CD4-positive, alpha-beta T cell treated with Interleukin-2 at 100 ng/mL for 4 hours (primary cell): ENCODE measurements at places on chromosomes 7 and 10.

- DNase-seq = no peak
Observed at GRCh38 chr7:7567898-7568531, 1.3 kb downstream of the MIOS start.

- DNase-seq = no peak
Observed at GRCh38 chr7:101819183-101819582, 1.8 kb downstream of the CUX1 start.

DNA sequence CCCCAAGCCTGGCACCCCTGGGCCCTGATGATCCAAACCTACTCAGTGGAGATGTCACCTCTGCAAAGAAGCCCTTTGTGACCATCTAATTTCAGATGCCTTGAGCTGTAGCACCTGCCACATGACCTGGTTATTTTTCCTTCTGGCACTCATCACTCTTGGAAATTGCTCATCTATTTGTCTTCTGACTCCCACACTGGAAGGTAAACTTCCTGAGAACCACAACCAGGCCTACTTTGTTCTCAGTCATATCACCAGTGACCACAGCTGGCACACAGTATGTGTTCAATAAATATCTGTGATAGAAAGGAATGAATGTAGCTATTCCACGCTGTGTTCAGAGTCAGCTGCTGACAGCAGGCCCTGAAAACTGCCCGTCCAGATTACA, 97.1 kb downstream of the SH3PXD2A start:
- DNase-seq = no peak

- peak; percentile 40 for DNase-seq
Observed at GRCh38 chr7:23680414-23681405, 711 bp downstream of the FAM221A start.

DNA sequence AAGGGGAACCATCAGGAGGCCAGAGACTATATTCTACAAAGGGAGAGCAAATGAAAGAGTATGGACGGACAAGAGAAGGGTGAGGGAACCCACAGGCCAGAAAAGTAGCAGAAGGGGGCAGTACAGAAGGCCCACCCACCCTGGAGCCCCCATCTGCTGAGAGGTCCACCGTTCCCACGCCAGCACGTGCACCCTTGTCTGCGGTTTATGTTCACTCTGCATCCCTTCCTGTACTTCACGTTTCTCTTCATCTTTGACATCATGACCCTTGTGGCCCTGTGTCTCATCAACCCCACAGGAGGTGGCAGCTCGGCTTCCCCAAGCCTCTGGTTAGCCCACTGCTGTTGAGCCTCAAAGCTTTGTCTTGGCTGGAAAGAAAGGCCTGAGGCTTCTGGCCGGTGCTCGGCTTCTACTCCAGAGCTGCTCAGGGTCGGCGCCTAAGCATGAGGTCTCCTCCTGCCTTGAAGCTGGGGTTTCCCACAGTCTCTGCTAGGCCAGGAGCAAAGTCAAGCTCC, 138.0 kb downstream of the DLG5 start:
- no peak for DNase-seq

GRCh38 chr10:95388109-95388471, 97.3 kb upstream of the PDLIM1 start:
- no peak for DNase-seq

DNA sequence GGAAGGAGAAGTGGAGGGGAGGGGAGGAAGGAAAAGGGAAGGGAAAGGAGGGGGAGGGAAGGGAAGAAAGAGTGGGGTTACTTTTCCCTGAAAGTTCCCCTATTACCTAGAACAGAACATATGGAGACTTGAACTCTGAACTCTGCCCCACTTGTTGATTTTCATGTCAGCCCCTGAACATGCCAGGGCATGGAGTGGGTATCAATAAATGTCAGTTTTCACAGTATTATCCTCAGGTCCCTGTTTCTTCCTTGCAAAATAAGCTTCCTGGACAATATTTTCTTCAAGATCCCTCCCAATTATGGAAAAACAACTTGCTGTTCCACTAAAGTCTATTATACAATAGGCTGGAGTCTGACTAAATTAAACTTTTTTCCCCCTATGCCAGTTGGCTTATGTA, 46.9 kb upstream of the LYZL1 start:
- DNase-seq = no peak

DNA sequence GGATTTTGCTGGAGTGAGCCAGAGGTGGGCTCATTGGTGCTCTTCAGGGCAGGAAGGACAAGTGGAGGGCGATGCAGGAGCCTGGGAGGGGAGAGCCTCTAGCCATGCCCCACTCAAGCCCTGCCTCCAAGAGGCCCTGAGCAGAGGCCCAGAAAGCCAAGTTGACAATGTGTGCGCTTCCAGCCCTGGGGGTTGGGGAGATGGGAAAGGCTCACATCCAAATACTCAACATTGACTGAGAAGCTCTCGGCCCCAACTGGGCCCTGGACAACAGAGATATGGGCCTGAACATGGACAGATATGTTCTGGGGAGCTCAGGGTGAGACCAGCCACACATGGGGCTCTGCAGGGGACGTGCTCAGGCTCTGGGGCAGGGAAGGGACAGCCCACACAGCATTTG, 39.0 kb downstream of the FRMPD2 start:
- no peak for DNase-seq

GRCh38 chr10:30774261-30774660, 144.7 kb upstream of the LYZL2 start:
- no peak for DNase-seq

GRCh38 chr7:30671793-30672465, 10.3 kb downstream of the CRHR2 start:
- DNase-seq = no peak

DNA sequence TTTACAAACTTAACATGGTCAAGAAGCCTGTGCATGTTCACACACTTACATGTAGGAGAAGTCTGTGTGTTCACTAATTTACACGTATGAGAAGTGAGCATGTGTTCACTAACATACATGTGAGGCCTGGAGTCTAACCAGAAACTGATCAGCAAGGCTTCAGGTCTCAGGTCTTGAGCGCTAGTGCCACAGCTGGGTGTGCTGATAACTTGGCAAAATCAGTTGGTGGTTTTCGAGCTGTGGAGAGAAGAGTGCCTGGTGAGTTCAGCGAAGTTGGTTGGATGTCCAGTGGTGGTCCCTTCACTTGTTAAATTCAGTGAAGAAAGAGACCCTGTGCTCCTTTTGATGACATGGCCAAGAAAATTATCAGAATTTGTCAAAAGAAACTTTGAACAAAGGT, 98.7 kb downstream of the CELF2 start:
- DNase-seq = no peak

GRCh38 chr7:44380831-44381493, 55.6 kb upstream of the CAMK2B start:
- no peak for DNase-seq

GRCh38 chr10:33329178-33329577, 5.3 kb downstream of the NRP1 start:
- no peak for DNase-seq

DNA sequence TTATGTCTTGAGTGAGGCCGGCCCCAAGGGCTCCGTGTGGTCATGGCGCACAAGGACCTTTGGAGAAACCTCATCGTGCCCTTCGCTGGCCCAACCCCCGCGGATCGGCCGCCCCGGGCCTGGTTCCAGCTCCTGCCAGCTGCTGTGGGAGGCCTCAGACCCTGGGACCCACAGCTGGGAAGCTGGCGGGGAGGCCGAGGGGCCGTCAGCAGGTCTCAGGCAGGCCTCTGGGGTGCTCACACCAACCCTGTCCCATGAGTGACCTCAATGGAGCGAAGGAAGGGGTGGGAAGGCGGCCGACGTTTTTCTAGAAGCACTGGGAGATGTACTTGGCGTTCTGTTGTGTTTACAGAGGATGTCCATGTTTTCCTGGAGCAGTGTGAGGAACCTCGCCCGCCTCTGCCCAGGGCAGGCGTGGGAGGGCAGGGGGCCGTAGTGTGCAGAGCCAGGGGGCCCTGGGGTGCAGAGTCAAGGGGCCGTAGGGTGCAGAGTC, 18.6 kb upstream of the ADGRA1 start:
- DNase-seq = no peak

GRCh38 chr7:21368317-21368716, 59.6 kb upstream of the SP4 start:
- no peak for DNase-seq

GRCh38 chr7:105699568-105700236, 118.4 kb upstream of the EFCAB10 start:
- DNase-seq = no peak

DNA sequence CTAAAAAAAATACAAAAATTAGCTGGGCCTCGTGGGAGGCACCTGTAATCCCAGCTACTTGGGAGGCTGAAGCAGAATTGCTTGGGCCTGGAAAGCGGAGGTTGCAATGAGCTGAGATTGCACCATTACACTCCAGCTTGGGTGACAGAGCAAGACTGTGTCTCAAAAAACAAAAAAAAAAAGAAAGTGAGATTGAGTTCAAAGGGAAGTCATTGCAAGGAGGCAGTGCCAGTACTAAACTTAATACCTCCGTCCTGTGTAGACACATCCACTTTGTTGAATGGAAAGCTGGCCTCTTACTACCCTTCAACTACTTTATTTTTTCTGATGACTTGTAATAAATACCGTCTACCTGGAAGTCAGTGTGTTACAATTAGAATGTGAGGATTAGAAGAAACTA, 31.0 kb downstream of the AHCYL2 start:
- DNase-seq = no peak

DNA sequence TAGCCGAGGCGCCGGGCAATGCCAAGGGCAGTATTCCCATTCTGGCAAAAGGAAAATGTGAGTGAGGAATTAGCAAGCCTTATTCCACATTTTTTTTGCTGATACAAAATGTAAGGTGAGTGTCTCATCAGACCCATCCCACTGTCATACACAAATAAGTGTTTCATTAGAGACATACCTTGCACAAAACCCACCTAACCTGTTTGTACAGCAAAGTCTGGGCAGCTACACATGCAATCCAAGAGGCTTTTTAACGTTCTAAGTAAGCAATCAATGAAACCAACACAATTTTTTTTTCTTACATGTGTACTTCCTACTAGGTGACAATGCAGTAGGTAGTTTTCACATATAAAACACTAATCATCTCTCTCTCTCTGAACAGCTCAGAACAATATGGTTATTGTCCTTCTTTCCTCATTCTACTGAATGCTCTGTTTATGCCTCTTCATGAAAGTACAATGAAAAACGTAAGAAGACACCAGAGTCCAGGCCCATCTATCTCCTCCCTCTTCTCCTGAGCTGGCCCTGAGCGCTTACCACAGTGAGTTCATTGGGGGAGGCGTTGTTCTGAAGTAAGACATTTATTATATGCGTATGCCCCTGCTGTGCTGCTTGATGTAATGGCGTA, 217.2 kb downstream of the ANK3 start:
- DNase-seq = no peak

DNA sequence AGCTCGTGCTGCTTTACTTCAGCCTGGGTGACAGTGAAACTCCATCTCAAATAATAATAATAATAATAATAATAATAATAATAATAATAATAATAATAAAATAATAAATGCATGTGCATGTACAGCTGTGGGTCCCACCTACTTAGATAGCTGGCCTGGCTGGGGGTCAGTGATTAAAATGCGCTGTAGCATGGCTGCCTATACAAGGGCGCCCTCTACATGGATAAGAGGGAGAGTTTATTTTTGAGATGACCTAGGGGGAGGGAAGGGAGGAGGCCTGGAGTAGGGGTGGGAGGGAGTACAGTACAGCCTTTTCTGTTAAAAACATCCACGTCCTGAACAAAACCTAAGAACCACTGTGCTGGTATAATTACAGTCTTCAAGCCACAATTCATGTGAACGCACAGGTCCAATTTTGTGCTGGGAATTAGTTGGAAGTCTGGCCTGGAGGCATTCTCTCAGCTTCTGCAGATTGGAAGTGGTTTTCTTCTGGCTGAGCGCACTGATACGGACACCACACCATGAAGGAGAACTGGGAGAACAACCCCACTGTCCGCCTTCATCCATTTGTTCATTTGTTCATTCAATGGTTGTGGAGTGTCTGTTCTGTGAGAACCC, 146.5 kb downstream of the TMEM178B start:
- no peak for DNase-seq

- no peak for DNase-seq
Observed at GRCh38 chr10:93815304-93816096, 57.8 kb downstream of the LGI1 start.

- no peak for DNase-seq
Observed at GRCh38 chr10:34826857-34827766, 12.0 kb upstream of the PARD3 start.

GRCh38 chr7:27689591-27690164, 27.0 kb upstream of the HIBADH start:
- DNase-seq = peak; percentile 14

GRCh38 chr10:91816981-91817380, 18.8 kb downstream of the TNKS2 start:
- no peak for DNase-seq

- DNase-seq = no peak
Observed at GRCh38 chr10:103459615-103460014, 915 bp upstream of the CALHM1 start.

DNA sequence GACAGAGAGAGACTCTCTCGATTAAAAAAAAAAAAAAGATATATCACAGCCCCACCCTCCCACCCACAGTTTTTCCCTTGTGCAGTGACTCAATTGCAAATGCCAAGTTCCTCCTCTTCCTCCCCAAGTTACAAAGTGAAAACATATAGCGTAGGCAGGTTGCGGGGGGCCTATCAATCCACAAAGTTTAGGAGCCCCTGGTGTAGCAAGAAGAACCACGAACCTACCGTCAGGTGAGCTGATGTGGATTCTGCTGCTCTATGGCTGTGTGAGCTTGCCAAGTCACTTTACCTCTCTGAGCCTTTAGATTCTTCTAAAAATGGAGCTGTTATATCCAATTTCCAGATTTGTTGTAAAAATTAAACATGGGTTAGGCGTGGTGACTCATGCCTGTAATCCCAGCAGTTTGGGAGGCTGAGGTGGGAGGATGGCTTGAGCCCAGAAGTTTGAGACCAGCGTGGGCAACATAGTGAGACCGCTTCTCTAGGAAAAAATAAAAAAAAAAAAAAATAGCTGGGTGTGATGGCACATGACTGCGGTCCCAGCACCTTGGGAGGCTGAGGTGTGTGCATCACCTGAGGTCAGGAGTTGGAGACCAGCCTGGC, 8.2 kb upstream of the RHBDD2 start:
- no peak for DNase-seq

DNA sequence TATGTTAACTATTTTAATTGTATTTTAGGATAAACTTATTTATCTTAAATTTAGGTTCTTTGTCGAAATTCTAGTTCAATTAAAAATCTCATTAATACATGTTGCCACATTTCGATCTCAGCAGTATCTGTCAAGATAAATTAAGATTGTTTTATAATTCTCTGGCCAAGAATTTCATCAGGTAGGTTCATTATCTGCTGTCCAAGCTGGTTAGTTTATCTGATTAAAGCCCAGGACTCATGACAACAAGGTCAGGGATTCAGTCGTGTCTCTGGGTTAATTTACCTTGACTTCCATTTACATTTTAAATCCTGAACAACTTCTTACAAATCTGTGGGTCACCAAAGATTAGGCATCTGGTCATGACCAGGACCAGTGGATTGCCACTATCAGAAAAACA, 7.6 kb downstream of the STEAP4 start:
- DNase-seq = no peak
